ENCODE measurements at places on chromosomes 3 and 15.
A peak's percentile ranks its signal among the peaks of the same experiment; 100 is the strongest.

DNA sequence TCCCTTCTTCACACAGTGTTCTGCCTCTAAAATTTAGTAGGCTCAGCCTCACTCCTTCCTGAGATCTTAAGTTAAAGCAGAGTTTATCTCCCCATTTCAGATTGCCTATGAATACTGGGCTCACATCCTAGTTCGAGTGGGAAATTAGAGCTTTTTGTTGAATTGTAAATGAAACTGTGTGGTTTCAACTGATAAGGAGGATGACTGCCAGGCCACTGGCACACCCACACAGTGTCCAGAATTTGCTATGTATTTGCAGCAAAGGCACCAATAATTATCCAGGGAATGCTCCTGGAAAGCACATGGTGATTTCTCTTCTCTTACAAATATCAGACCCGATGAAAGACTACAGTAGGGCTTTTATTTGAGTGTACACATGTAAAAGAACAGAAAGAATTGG, 308.1 kb upstream of the COL8A1 start:
- no peak for DNase-seq

GRCh38 chr3:186311441-186311840, 50.6 kb downstream of the DGKG start:
- no peak for DNase-seq

- DNase-seq = no peak
These were observed 53.3 kb downstream of the PPP2R3A start for GRCh38 chr3:136018876-136019275.

- no peak for DNase-seq
These were observed 39.4 kb downstream of the KPNA1 start for GRCh38 chr3:122475316-122475715.

DNA sequence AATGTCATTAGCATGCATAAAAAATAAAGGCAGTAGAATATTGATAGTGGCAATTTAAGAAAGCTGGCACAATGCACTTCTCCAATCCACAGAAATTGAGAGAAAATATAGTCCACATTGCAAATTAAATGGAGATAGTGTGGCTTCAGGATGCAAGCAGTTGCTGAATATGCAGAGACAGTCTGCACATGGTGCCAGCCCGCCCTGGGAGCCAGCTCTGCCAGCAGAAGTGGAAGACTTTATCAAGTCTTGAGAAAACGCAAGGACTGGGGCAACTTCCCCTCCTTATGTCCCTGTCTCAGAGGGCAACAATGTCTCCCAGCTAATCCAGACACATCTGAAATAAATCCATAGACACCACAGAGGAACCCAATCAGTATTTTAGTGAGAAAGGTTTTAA, 57.2 kb downstream of the MB21D2 start:
- DNase-seq = no peak

GRCh38 chr3:105518203-105518602, 151.5 kb downstream of the ALCAM start:
- DNase-seq = no peak

- no peak for DNase-seq
These were observed 3.1 kb downstream of the SKOR1 start for GRCh38 chr15:67828278-67828968.

DNA sequence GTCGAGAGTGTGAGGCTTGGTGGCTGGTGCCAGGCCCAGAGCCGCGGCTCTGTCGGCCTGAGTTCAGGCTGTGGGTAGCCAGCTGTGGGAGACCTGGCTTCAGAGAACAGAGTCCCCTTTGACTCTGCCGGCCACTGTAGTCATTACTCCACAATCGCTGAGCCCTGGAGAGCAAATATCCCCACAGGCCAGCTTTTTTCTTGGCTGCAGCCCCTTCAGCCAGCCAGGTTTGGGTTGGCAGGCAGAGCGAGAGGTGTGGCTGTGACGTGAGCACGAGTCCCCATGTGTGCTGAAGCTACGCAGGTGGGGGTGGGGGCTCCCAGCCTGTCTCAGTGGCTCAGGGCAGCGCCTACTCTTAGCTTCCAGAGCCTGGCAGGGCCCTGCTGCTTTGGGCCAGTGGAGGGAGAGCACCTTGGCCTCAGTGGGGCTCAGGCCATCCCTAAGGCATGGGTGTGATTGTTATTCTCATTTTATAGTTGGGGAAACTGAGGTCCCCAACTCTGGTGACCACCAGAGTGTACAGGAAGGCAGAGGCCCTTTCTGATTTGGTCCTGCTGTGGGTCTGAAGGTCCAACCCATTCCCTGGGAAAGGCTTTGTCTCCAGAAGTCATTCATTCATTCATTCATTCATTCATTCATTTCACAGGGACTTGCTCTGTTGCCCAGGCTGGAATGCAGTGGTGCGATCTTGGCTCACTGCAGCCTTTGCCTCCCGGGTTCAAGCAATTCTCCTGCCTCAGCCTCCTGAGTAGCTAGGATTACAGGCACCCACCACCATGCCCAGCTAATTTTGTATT, 45.7 kb upstream of the LCTL start:
- DNase-seq = no peak

- DNase-seq = no peak
These were observed 134.3 kb upstream of the PRR20G start for GRCh38 chr3:127421943-127422662.

GRCh38 chr3:72041076-72041475, 256.1 kb upstream of the PROK2 start:
- DNase-seq = no peak

GRCh38 chr3:132596816-132597433, at the start of gene ACKR4:
TSS of gene ACKR4 (plus strand) at chr3:132597270. CDS start at chr3:132600398, 3,128 bp downstream.
- DNase-seq = no peak

- DNase-seq = peak; percentile 27
These were observed 542 bp downstream of the ACAA1 start for GRCh38 chr3:38136393-38136776.

Data from activated CD4-positive, alpha-beta T cell treated with anti-CD3 and anti-CD28 coated beads, Interleukin-2, Interleukin-6, amounts not matched to agents 100 ng/mL and 50 ng/mL, durations not matched to agents 16 hours and 8 hours (primary cell).